ENCODE measurements at places on chromosomes 12 and 14. TPM values are rescaled to one million over a fixed set of nuclear protein-coding genes. Genes with fewer than 3 reads are reported as not detected.
A peak's percentile ranks its signal among the peaks of the same experiment; 100 is the strongest.

ESR2 gene
- total RNA-seq, result 0.46 TPM

ITPR2 gene
- total RNA-seq, result 22.6 TPM

DNA sequence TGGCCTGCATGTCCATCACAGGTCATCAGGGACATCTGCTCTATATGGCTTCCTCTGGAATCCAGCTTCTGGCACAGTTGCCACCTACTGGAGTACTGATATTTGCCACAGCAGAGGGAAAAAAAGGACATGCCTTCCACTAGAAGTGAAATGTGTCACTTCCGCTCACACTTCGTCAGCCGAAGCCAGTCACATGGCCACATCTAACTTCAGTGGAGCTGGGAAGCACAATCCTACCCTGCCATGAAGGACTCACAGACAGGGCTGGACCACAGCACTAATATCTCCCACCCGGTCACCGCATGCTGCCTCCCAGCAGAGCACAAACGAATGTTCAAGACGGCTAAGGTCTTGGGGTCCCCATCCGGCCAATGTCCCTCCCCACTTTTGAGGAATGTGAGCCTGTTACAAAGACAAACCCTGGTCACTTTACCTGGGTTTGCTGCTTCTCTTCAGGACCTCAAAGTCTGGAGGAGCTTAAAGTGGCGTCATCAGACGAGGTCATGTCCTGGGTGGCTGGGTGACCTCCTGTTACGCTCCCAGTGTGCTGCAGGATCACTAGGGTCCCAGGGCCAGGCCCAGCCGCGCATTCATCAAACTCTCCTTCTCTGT is 98.6 kb downstream of the GCH1 start:
- DNase-seq, result no peak

TPPP2 gene
- total RNA-seq, result not detected

- peak; percentile 22 for DNase-seq
Observed at GRCh38 chr12:103503546-103504480, 8.0 kb upstream of the C12orf42 start.
